ENCODE measurements at places on chromosomes 4 and X.

DNA sequence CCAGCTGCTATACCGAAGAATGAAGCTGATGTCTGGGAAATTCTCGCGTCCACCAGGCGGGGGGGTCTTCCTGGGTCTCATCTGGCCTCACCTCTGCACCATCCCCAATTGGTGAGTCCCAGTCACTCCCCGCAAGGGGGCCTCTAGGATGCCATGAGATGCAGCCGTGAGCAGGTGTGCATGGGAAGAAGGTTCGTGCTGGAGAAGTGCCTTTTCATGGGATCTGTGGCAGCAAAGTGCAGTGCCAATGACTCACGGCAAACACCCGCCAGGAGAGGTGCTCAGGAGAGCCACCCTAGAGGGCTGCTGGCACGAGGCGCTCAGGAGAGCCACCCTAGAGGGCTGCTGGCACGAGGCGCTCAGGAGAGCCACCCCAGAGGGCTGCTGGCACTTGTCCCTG, 55.1 kb downstream of the CPZ start:
- no peak for ATAC-seq

GRCh38 chr4:136001791-136002190, 1530.5 kb downstream of the PCDH18 start:
- no peak for ATAC-seq

DNA sequence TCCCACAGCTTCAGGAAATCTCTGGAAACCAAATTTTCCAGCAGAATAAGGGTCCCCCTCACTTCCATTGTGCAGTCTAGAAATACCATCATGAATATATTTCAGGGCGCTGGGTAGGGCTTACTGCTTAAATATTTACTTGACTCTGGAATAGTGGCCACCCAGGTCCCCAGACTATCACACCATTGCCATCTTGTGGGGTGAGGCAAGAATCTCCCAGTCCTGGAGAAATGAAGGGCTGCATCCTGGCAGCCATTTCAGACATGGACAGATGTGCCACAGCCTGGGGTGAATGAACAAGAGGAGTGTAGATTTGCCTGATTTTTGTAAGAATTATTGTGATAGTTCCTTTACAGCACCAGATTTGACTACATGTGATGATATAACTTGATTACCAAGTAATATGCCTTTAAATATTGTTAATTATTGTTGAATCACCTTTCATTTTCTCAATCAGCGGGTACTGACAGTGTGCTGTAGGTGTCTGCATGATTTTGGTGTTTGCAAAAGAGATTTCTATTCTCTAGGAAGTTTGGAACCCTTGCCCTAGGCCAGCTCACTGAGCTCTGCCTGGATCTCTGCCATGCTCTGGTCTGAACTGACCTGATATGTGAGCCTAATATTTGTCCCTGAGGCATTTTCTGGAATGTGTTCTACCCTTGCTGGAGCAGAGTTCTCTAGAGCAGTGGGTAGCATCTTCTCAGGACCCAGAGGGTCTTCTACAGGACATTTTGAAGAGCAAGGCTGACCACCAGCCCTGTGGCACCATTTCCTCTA, 183.4 kb downstream of the KIT start:
- ATAC-seq, result peak; percentile 38

DNA sequence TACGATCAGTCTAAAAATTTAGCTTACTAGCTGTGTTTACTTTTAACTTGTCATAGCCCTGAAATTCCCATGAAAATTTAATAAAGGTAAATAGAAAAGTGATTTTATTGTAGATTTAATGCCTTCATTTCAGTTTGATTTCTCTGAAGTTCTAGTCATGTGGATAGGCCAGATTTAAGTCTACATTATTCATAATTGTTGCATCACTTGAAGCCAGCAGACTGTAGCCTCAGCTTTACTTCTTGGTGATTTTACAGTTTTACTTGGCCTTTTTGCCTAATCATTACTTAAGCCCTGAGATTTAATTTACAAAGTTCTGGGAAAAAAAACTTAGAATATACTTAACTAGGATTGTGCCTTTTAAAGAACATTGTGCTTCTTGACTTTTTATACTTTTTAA, 73.5 kb upstream of the FHDC1 start:
- ATAC-seq, result no peak

- no peak for ATAC-seq
Measured at GRCh38 chr4:137668885-137669545, 136.7 kb upstream of the PCDH18 start.

- ATAC-seq, result no peak
Measured at GRCh38 chr4:176321589-176321988, 1.8 kb downstream of the SPCS3 start.

GRCh38 chr4:11720292-11720691, 291.6 kb upstream of the HS3ST1 start:
- no peak for ATAC-seq

DNA sequence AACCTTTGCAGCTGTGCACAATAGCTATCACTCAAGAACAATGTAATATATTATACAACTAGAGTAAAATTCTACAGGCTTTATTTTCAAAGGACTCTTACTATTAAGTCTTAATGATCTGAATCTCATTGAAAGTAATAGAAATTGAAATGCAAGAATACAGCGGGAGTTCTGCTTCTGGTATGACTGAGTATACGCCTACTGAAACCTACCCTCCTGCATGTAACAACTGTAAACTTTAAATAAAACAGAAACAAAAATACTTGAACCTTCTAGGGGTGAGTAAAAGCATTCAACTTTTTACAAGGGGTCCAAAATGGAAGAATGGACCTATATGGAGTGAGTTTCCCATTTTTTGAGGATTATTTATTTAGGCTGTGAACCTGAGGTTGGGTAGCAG, 13.5 kb downstream of the DCHS2 start:
- ATAC-seq, result no peak

Data from SK-N-SH treated with all-trans-retinoic acid at 6 μM for 48 hours (cell line).